Midbrain (tissue), 1 donor: ENCODE measurements at places on chromosomes 16 and 17.

GRCh38 chr16:23803591-23804123 is 32.1 kb upstream of the PRKCB start:
- peak; percentile 29 for DNase-seq

DNA sequence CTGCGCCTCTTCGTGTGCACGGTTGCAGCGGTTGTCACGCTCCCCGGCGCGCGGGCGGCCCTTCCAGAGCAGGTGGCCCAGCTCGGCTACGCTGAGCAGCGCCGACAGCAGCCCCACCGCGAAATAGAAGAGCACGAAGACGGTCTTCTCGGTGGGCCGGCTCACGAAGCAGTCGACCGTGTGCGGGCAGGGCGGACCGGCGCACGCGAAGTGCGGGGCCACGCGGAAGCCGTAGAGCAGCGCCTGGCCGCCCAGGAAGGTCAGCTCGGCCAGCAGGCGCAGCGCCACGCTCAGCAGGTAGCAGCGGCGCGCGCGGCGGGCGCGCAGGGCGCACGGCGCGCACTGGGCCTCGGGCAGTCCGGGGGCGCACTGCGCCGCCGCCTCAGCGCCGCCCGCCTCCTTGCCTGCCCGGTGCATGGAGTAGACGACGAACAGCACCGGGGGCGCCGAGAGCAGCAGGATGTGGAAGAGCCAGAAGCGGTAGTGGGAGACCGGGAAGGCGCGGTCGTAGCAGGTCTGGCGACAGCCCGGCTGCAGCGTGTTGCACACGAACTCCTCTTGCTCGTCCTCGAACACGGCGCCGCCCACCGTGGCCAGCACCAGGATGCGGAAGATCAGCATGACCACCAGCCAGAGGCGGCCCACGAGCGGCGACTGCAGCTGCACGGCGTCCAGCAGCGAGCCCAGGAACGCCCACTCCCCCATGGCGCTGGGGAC is 1.3 kb downstream of the GJD3 start:
- DNase-seq = no peak

DNA sequence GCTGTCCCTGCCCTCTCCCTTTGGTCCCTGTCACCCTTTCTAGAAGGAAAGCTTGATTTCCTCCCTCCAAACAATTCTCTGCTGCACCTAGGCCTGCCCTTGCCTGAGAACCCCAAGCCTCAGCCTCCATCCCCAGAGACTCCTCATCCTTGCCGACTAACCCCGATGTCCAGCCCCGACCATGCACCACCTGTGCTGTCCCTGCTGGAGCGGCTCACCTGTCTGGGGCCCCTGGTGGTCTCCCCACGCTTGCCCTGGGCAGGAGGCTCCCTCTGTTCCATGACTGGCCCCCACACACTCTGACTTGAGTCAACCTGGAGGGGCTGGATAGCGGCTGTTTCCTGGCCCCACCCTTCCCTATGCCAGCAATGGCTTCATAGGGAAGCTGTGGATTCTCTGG is 12.0 kb upstream of the SRRM2 start:
- DNase-seq = no peak

- no peak for DNase-seq
These were observed 47.4 kb upstream of the LHX1 start for GRCh38 chr17:36889770-36890349.

- no peak for DNase-seq
These were observed 1.4 kb downstream of the SRSF2 start for GRCh38 chr17:76735586-76736348.

DNA sequence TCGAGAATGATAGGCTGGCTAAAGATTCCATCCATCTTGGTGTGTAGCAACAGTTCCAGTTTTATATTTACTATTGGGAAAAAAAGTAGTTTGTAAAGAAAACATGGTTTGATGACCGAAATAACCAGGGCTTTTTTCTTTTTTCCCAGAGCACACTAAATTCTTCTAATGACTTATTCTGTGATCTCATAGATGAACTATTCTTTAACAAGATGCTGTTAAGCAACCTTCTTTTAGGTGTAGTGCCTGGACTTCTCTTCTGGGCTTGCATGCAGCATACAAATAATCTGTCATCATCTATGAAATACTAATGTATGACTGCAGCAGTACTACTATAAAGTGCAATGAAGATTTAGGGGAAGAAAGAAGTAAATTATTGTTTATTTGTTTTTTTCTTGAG is 11.0 kb upstream of the CAPNS2 start:
- DNase-seq = no peak

DNA sequence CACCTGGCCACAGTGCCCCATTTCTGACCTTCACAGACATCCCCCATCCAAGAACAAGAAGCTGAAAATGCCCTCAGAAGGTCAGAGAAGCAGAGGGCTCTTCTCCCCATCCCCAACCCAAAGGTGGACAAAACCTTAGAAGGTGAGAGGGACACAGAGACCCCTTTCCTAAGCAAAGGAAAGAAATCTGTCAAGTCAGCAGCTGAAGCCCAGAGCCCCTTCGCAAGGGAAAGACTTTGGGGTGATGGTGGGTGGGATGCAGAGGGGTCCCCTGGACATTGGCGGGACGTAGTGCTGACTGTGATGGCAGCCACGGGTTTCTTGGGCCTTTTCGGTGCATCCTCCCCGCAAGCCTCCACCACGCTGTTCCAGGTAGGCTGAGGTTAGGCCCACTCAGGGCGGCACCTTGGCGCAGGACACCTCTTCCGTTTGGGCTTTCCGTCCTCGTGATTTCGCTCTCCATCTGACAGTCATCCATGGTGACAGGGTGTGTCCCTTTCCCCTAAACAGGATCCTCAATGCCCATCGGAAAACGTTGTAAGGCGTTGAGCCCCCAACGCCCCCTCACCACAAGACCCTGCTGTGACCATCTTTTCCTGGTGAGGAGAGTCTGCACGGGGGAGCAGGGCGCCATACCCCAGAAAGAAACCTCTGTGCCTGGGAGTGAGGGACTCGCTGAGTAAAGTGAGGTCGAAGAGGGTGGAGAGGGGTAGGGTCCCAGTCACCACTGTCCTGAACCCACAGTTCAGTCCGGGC is 10.7 kb upstream of the GSDMA start:
- no peak for DNase-seq

DNA sequence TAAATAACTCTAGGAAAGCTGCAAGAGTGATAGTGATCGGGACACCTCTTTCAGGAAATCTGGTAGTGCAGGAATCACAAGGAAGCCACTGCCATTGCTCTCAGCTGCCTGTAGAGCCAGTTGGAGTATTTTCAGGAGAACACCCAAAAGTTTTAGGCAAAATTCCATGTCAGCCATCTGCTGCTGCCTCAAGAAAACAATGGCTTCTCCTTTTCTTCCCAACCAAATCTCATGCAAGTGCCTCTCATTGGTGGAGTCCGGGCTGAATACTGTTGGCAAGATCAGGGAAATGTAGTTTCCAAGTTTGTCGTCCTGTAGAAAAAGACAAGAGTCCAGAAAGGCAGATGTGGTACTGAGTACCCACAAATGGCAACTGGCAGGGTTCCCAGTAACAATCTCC is 54.9 kb upstream of the TANC2 start:
- DNase-seq = no peak

DNA sequence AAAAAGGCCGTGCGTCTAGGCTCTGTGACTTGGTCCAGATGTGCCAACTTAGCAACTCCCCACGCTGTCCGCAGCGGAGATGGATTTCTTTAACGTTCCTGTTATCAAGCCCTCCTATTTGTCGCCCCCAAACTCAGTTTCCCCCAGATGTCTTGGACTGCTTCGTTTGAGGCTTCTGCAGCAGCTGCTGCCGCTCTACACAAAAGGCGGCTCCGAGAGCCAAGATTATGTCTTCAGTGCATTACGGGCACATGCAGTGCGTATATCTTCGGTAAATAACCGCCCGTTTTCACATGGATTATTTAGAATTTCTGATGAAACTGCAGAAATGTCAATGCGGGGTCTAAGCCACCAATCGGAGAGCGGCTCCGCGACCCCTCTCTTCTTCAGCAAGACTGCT is 240.6 kb upstream of the ZFHX3 start:
- no peak for DNase-seq

DNA sequence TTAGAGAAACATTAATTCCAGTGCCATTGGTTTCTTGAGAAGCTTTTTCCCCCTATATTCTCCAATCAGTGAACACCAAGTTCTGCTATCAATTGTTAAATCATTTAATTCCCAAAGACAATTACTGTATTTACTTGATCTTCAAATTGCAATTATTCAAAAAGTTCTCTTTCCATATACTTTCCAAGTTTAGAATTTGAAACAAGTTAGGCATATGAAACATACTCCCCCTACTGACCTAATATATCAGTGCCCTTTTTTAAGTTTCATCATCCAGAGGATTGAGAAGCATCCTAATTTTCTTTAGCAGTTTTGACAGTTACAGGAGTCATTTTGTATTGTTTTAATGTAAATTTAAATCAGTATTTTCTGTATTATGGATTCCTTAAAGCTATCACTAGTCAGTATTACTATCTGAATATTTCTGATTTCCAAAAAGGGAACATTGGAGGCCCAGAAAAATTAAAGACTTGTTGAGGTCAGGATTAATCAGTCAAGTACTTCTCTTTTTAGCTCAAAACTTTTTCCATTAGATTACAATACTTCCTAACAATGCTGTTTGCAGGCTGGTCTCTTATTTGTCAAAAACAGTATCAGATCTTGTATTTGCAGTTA is 16.3 kb downstream of the MEIOC start:
- no peak for DNase-seq

DNA sequence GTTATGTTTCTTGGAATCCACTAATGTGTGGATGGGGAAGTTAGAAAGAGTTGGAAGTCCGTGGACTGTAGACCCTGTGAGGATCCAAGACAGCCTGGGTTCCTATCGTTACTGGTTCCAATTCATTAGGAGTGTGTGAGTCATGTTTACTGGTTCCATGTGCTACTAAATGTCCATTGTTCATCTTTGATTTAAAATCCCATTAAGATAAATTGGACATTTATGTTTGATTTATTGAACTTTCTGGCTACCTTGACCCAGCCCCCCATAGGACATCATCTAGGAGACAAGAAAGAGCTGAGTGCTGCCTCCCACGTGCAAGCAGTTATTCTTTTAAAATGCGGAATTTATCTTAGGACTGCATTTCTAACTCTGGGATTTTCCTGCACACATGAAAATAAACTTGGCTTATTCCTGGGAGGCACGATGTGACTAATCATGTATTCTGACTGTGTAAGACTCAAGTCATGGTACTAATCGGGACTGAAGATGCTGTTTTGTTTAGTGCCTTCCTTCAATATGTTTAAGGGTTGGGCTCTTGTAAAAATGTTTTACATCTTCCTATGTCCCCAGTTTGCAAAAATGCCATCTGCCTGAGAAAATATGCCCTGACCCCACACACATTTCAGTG is 53.4 kb downstream of the RGS9 start:
- DNase-seq = no peak

DNA sequence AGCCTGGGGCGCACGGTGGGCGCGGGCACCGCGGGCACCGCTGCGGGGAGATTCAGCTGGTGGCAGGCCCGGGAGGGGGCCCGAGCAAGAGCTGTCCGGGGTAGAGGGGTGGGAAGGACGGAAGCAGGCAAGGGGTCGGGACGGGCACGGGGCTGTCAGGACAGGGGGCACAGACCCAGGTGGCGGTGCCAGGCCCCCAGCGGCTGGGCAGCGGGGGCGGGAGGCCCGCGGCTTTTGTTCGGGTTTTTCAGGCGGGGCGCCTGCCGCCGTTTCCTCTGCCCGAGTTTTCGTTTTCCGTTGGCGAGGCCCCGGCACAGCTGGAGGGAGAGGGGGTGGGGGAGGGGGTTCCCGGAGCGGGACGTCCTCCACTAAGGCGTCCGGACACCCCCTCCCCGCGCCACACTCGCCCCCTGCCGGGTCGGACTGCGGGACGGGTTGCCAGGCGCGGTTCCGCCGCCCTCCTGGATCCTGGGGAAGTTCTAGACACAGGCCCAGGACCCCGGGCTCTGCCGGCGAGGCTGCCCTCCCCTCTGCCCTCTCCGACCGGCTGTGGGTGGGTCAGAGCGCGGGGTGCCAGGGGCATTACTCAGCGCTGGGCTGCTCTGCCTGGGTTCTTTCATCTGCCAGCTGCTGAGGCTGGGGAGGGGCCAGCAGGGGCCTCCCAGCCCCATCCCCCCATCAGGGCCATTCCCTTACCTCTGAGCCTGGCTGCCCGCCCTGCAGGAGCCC is 543 bp downstream of the ARHGAP23 start:
- DNase-seq = peak; percentile 75

DNA sequence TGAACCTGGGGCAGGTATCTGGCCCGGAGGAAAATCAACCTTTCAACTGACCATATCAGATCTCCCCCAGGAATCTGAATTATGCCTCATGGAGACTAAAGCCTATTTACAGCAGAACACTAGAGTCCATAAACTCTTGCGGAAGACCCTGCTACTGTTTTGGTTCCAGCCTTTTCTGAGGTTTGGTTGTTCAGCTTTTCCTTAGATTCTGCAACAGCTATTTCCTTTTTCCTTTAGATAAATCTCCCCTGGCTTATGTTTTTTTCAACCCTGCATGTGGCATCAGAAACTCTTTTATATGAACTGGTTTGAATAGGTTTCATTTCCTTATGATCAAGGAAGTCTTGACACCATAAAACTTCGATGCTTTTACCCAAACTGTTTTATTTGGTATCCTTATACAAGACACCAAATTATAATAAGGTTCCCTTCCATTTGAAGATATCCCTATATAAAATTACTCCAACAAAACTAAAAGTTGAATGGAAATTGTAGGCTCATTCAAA is 13.1 kb downstream of the SPOP start:
- no peak for DNase-seq

- DNase-seq = no peak
These were observed 21.1 kb downstream of the PRMT7 start for GRCh38 chr16:68331879-68332410.

DNA sequence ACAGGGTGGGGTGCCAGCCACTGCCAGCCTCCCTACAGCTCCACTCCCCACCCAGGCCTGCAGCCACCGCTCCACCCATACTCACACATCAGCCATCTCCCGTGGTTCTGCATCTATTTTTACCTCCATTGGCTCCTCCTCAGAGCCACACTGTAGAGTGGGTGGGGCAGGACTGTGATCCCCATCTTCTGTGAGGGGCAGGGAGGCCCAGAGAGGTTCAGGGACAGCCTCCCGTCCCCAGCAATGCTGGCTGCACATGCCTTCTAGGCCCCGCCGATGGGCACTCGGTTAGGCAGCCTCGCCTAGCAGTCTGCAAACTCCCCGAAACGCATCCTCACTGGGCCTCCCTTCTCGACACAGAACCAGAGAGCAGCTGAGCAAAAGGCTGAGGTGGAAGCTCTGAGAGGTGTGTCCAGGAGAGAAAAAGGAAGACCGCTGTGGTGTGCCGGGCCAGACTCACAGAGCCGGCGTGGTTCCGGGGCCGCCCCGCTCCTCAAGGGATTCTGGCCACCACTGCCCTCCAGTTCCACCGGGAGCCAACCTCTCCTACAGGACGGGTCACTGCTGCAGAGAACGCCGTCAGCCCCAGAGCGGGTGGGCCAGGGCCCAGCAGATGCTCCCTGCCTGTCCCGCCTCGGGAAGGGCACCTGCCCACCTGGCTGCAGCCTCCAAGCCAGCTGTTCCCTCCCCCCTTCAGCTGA is 71.9 kb downstream of the ABR start:
- DNase-seq = no peak

- peak; percentile 51 for DNase-seq
These were observed 33.9 kb downstream of the ANKFY1 start for GRCh38 chr17:4229627-4230541.
